ENCODE measurements at places on chromosomes 11 and 22. TPM values are rescaled to one million over a fixed set of nuclear protein-coding genes. Genes with fewer than 3 reads are reported as not detected.

OR2AT4 gene
- total RNA-seq = 0.01 TPM

NNMT gene
- 159 TPM for total RNA-seq

C11orf97 gene
- not detected for total RNA-seq

PSMD13 gene
- 170 TPM for total RNA-seq

CCDC73 gene
- 0.06 TPM for total RNA-seq
